Esophagus mucosa (tissue), 1 donor: ENCODE measurements at places on chromosomes 2 and 18. TPM values are rescaled to one million over a fixed set of nuclear protein-coding genes. Genes with fewer than 3 reads are reported as not detected.

- no peak for ATAC-seq
These were observed 23.0 kb downstream of the STK39 start for GRCh38 chr2:168224346-168224745.

MC2R gene
- not detected for total RNA-seq

SPEG gene
- total RNA-seq: 3.8 TPM

SCYGR4 gene
- total RNA-seq: not detected
